ENCODE measurements at places on chromosomes 6 and 20.

- DNase-seq, result no peak
These were observed 3.6 kb upstream of the CDKN1A start for GRCh38 chr6:36674942-36675341.

GRCh38 chr6:83862776-83863471 is 3.4 kb downstream of the CYB5R4 start:
- DNase-seq, result no peak

- no peak for DNase-seq
These were observed 105.0 kb downstream of the RNGTT start for GRCh38 chr6:88858455-88858854.

DNA sequence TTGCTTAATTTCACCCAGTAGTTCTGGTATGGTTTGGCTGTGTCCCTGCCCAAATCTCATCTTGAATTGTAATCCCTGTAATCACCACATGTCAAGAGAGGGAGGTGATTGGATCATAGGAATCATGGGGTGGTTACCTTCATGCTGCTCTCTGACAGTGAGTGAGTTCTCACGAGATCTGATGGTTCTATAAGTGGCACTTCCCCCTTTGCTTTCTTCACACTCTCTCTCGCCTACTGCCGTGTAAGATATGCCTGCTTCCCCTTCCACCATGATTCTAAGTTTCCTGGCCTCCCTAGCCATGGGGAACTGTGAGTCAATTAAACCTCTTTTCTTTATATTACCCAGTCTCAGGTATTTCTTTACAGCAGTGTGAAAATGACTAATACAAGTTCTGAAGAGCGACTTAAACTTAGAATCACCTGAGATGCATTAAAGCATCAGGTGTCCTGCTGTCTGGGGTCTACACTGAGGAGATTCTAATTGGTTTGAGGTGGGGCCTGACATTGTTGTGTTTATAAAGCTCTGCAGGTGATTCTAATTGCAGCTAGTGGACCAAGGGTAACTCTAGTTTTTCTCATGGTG is 82.1 kb upstream of the DTNBP1 start:
- DNase-seq, result no peak

GRCh38 chr6:81547149-81547548 is 205.3 kb downstream of the TENT5A start:
- no peak for DNase-seq

- no peak for DNase-seq
These were observed 211.8 kb upstream of the CITED2 start for GRCh38 chr6:139586273-139586672.

DNA sequence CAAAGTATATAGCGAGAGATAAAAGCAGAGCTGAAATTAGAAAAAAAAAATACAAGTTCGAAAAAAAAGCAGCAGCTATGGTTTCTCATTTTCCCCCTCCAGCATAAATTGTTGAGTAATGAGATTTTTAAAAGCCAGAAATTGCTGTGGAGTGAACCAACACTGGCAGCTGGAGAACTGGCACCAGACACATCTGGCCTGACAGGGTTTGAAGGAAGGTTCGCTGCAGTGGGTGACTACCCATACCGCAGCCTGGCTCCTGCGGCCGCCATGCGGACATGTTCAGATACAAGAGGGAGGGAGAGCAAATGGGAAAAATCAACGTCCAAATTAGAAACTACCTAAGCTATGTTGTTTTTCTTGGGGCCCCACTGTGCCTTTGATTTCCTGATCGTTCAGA is 3.3 kb downstream of the APCDD1L start:
- DNase-seq, result no peak

Measured in HFF-Myc (cell line).